ENCODE measurements at places on chromosomes 7 and 10.

DNA sequence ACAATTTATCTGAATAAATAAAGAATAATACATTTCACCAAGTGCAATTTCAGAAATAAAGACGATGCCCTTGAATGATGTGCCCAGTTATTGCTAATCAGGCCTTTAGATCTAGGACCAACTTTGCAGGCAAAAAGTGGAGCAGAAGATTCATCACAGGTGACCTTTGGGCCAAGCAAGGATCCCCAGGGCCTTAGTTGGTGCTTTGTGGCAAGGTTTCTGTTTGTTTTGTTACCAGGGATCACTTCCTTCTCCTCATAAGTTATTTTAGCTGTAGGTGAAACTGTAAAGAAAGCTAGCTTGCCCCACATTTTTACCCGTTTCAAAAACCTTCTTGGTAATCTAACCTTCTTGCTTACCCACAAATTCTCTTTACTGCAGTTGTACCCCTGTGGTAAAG, 323.2 kb downstream of the NEBL start:
- no peak overlapping the region for H3K4me3 ChIP-seq
- H3K27me3 ChIP-seq = no peaks in the 10 kb centered on the region
- H3K36me3 ChIP-seq = no peaks in the 10 kb centered on the region
- no peak overlapping the region for H3K27ac ChIP-seq

- no peaks in the 10 kb centered on the region for H3K27me3 ChIP-seq
- DNase-seq = no peak
- H3K4me1 ChIP-seq = peaks cover 96% of the 10 kb centered on the region
- H3K36me3 ChIP-seq = no peaks in the 10 kb centered on the region
- H3K27ac ChIP-seq = peak overlapping the region; percentile 36
Observed at GRCh38 chr10:104322416-104322782, 15.9 kb downstream of the ITPRIP start.

- H3K27me3 ChIP-seq = no peaks in the 10 kb centered on the region
- no peak for DNase-seq
- no peaks in the 10 kb centered on the region for H3K4me1 ChIP-seq
- H3K27ac ChIP-seq = no peak overlapping the region
- no peaks in the 10 kb centered on the region for H3K36me3 ChIP-seq
Observed at GRCh38 chr10:48317321-48317990, 11.0 kb downstream of the MAPK8 start.

DNA sequence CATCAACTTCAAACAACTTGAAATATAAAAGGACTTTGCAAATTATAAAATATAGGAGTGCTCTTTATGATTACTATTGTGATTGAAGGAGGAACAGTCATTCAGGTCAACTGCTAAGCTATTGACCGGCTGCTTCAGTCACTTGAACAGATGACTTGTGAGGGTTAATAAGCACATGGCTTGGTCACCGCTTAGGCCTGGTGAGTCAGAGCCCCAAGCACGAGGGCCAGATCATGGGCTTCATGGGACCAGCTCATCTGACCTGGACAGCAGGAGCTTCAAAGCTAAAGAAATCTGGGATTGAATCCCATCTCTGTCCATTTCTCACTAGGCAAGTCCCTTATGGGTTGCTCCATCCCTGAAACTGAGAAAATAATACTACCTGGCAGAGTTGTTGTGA, 60.4 kb upstream of the ADO start:
- no peak overlapping the region for H3K4me3 ChIP-seq
- H3K27ac ChIP-seq = no peak overlapping the region
- DNase-seq = no peak
- H3K27me3 ChIP-seq = no peaks in the 10 kb centered on the region

DNA sequence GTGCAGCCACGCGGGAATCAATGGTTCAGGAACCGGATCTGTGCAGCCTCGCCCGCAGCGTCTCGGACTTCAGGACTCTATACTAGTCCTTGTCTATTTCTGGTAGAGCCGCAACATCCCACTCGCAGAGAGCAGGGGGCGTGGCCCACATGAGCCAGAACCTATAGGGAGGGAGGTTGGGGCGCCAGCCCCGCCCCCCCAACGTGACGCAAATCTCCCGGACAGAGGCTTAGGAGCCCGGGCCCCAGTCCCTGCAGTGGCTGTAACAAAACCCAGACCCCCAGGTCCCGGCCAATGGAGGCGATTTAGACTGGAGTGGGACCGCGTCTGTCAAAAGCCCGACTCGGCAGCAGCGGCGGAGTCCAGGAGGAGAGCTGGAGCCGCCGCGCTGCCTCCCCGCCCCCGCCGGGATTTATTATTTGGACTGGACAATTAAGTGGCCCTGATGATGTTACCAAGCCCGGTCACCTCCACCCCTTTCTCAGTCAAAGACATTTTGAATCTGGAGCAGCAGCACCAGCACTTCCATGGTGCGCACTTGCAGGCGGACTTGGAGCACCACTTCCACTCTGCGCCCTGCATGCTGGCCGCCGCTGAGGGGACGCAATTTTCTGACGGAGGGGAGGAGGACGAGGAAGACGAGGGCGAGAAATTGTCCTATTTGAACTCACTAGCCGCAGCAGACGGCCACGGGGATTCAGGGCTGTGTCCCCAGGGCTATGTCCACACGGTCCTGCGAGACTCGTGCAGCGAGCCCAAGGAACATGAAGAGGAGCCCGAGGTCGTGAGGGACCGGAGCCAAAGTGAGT, at the start of gene NKX2-3:
Gene NKX2-3 (plus strand): TSS at position 256 of the 809 bp plus-strand sequence. CDS start 190 bp downstream, at position 446.
- H3K27me3 ChIP-seq = peaks cover 17% of the 10 kb centered on the region
- peaks cover 9% of the 10 kb centered on the region for H3K4me1 ChIP-seq
- H3K36me3 ChIP-seq = no peaks in the 10 kb centered on the region
- H3K27ac ChIP-seq = no peak within 1 kb of the TSS
- no peak for DNase-seq
- peak within 1 kb of the TSS; percentile 31 for H3K4me3 ChIP-seq

Measured in thoracic aorta (tissue), 2 donors.